ENCODE measurements at places on chromosomes 7 and 10.

- no peak for DNase-seq
These were observed 289.0 kb downstream of the TWIST1 start for GRCh38 chr7:18828260-18828993.

DNA sequence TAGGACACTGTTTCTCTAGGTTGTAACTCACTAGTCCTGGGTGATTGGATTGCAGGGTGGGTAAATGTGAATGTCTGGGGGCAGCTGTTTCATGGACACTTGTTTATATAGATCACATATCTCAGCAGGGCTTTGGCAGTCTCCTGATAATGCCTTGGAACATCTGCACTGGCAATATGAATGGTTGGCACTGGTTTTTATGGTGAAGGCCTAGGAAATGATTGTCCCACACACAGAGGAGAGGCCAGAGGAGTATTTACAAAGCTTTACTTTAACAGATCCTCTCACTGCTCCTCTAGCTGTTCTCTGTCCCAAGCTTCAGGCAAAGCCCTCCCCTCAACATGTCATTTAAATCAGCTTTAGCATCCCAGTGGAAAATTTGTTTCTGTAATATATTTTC lies 171.3 kb upstream of the STEAP4 start:
- no peak for DNase-seq

- DNase-seq = no peak
These were observed 34.5 kb upstream of the MEOX2 start for GRCh38 chr7:15720849-15721471.

GRCh38 chr10:15719049-15719898 lies 448 bp downstream of the ITGA8 start:
- no peak for DNase-seq

GRCh38 chr10:78746155-78746763 lies 322.5 kb upstream of the ZMIZ1 start:
- peak; percentile 37 for DNase-seq

GRCh38 chr10:71990706-71991269 lies 26.6 kb downstream of the CHST3 start:
- no peak for DNase-seq

DNA sequence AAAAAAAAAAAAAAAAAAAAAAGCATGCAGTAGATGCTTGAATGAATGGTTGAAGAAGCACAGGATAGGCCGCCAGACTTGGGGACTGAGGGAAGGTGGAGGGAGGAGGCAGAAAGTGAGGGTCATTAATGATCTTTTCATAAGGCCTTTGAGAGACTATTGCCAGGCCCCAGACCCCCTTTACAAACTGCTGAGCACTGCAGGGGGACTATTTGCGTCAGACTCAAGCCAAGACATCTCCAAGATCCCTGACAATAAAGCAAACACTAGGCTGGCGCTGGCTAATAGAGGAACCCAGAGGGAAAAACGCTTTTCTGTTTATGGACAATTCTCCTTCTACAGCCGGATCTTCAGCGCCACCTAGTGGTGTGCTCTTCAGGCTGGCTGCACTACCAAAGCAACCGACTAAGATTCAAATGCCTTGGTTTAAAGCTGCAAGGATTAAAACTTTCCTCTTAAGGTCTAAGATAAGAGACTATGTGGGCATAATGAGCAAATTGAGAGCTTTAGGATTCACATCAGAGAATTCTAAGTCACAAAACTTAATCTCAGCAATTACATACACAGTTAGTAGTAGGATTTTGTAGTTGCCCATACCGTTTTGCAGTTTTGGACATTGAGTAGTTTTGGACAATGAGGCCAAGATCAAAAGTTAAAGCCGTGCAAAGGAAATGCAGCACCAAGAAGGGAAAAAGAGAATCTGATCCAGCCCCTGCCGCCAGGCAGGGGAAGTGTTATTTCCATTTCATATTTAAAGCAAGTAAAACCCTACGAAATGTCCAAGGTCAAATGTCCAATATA lies 17.9 kb upstream of the AGK start:
- peak; percentile 80 for DNase-seq

- DNase-seq = no peak
These were observed 255.6 kb upstream of the ZNF32 start for GRCh38 chr10:43904301-43904700.

DNA sequence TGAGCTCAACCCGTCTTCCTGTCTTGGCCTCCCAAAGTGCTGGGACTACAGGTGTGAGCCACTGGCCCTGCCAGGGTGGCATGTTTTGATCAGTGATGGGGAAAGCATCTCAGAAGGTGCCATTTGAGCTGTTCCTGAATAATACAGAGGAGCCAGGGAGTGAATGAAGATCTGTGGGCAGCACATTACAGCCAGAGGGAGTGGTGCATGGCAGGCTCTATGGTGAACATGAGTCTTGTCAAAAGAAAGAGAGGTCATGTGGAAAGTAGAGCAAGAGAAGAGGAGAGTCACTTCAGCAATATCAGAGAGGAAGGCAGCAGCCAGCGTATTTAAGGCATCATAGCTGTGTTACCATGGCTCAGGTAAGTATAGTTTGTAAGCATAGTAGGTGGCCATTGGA lies 275.7 kb upstream of the LRGUK start:
- no peak for DNase-seq

GRCh38 chr10:106900016-106900652 lies 264.4 kb downstream of the SORCS1 start:
- DNase-seq = no peak

DNA sequence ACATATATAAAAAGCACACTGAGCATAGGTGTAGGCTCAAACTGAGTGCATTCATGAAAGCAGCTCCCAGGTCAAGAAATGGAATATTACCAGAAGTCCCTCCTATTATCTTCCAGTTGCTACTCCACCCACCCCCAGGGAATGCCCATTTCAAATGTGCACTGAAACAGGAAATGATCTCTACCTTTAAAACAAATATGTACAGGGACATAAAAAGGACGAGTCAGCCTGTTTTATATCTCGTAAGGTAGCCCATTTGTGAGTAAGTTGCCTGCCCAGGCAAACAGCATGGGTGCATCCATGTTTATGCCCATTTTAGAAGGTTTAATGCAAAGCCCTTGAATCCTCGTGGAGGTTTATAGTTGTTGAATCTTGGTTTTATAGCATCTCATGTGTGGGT lies 10.4 kb downstream of the FFAR4 start:
- no peak for DNase-seq

GRCh38 chr7:38594949-38595348 lies 36.2 kb downstream of the AMPH start:
- no peak for DNase-seq

- DNase-seq = no peak
These were observed 44.8 kb upstream of the LOXL4 start for GRCh38 chr10:98312822-98313221.

- no peak for DNase-seq
These were observed 295.5 kb downstream of the MDFIC start for GRCh38 chr7:115217373-115217772.

Data from sciatic nerve (tissue), 2 donors.